ENCODE measurements at places on chromosomes 13 and 19.

- DNase-seq = no peak
These were observed 85.5 kb downstream of the ELF1 start for GRCh38 chr13:40933508-40934204.

DNA sequence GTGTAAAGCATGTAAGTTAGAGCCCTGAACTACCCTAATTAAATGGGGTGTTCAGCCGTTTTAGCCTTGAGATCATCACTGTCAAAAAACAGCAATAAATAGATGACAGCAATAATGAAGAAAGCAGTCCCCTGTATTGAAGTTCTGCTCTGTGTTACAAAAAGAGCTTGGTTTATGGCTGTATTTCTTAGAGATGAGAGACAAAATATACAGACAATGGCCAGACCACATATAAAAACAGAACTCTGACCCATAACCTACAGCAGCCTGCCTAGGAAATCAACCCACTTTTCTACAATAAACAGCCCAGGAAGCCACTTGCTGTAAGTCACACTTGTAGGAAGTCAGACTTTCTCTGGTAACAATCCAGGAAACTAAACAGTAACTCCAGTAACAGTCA, 10.8 kb downstream of the IGFL3 start:
- DNase-seq = no peak

GRCh38 chr13:99043831-99044231, 66.0 kb upstream of the DOCK9 start:
- no peak for DNase-seq

- DNase-seq = no peak
These were observed 261.1 kb upstream of the RFC3 start for GRCh38 chr13:33556828-33557227.

- DNase-seq = no peak
These were observed 216.4 kb downstream of the POSTN start for GRCh38 chr13:37382146-37382545.

GRCh38 chr19:38003438-38004185, 96.6 kb downstream of the SIPA1L3 start:
- DNase-seq = peak; percentile 65

- DNase-seq = no peak
These were observed 63.7 kb downstream of the CRYL1 start for GRCh38 chr13:20461860-20462532.

GRCh38 chr19:20182222-20182785, 15.3 kb downstream of the ZNF486 start:
- DNase-seq = no peak

- DNase-seq = no peak
These were observed 12.3 kb upstream of the MEX3D start for GRCh38 chr19:1580382-1580781.

GRCh38 chr13:51453959-51454703, 1.3 kb upstream of the INTS6 start:
- DNase-seq = peak; percentile 63

DNA sequence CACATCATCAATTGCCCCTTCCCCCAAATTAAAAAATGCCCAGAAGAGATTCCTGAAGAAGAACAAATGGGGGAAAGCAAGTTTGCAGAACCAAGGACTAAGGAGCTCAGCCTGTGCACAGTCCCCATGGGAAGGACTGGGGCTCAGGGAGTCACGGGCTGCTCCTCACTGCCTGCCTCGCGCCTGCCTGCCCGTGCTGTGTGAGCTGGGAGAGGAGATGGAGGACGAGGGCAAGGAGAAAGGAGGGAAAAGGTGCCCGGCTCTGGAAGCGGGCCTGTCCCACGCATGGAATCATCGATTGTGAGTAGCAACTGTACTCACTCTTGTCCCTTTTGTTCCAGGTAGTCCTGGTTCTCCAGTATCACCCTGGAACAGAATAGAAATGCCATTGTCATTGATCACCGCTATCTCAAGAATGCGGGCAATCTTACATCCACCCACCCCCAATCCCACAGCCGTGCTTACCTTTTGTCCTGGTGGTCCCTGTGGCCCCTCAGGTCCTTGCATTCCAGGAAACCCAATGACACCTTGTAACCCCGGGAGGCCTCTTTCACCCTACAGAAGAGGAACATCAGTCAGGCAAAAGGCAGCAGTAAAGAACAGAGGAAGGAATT, 93.4 kb downstream of the COL4A1 start:
- no peak for DNase-seq

DNA sequence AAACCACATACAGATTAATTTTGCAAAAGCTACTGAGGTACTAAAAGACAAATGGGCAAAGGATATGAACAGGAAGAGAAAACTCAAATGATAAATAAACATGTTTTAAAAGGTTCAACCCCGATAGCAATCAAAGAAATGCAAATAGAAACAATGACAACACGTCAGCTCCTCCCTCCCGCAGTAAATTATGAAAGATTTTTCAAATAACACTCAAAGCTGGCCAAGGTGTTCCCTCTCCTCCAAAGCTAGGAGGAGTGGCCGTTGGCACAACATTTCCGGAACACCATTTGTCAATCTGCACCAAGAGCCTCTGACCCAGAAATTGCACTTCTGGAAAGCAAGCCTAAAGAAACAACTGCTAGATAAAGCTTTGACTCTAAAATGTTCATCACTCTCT, 28.3 kb downstream of the INSR start:
- peak; percentile 8 for DNase-seq

- DNase-seq = no peak
These were observed 3.9 kb upstream of the GSK3A start for GRCh38 chr19:42246143-42246921.

DNA sequence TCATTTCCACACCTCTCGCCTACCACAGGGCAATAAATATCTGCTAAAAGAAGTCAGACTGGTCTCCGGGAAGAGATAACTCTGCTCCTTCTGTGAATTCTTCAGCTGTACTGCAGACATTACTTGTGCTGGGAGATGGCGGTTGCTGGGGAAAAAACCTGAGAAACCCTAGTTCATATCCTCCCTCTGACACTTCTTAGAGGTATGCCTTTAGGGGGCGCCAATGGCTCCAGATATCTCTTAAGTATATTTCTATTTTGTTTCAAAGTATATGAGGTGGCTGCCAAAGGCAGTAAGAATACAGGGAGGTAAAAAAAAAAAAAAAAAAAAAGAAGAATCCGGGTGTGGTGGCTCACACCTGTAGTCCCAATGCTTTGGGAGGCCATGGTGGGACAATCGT, 175.2 kb downstream of the PAN3 start:
- no peak for DNase-seq

DNA sequence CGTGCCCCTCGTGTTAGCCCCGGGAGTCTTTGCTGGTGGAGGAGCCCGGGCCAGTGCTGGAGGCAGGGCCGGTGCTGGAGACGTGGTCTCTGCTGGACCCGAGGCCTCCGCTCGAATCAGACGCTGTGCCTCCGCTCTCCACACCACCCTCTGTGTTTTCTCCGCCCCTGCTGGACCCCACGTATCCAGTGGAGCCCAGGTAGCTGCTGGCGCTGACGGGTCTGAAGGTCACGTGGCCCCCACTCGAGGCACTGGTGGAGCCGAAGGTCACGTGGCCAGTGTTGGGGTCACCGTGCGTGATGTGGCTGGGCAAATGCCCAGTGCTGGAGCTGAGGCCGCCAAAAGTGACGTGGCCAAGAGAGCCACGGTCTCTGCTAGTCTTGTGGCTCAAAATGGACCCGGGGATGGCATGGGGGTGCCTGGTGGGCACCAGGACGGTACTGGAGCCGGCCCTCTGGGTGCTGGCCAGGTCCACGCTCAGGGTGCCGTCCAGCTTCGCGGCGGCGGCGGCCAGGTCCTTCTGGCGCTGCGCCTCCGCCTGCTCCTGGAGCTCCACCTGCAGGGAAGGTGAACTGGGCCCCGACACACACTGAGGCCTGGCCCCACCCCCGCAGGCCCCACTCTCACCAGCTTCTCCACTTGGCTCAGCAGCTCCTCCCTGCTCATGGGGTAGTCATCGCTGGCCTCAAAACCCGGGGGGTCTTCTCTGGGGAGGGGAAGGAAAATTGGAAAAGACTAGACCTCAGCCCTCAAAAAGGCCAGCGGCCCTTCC, 27.3 kb downstream of the ZNF114 start:
- DNase-seq = no peak

DNA sequence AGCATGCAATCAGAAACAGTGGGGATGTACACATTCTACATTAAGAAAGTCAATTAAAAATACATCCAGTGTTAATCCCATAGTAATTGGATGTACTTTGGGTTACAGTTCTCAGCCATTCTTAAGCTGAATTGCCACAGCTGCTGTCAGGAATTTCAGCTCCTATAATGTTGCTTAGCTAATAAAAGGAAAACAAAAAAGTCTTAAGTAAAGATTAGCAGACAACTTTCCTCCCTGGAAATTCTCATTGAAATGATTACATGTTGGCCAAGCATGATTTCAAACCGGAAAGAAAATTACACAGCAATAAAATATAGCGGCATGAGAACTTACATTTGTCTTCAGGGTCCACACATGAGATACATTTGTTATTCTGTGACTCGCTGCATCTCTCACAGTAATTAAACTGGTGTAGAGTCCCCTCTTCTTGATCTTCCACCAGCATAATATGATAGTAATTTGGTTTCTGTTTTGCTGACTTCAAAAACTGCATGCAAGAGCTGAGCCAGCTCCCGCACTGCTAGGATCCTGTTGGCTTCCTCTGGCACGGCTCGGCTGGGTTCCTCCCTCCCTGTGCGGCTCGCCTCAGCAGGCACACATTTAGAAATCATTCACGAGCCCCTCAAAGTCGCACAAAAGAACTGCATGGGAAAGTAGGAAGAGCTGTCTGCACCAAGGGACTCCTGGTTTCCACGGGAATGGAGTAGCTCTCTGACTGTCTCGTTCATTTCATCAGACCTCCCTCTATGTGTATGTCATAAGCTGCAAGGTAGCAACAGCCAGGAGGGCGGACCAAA, at the start of gene HTR2A:
TSS of gene HTR2A (minus strand) at position 713 of the 797 bp plus-strand sequence. CDS start 1,147 bp downstream, outside the sequence.
- DNase-seq = no peak

GRCh38 chr19:36973844-36974195, 57.7 kb downstream of the ZNF568 start:
- DNase-seq = no peak

GRCh38 chr13:74210693-74211393, 76.6 kb upstream of the KLF12 start:
- no peak for DNase-seq

DNA sequence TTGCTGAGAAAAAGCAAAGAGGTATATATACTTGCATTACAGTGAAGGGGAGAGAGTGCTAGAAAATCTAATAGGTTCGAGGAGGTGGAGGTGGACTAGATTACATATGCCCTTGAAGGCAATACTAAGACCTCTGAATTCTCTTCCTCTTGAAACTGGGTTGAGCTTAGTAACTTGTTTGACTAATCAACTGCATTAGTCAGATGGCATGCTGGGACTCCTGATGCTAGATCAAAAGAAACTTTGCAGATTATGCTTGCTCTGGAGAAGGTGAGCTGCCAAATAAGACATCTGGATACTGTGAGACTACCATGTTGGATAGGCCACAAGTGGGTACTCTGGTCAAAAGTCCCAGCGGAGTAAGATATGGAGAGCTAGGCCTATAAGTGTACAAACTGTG, 331.3 kb downstream of the KLF5 start:
- DNase-seq = no peak

DNA sequence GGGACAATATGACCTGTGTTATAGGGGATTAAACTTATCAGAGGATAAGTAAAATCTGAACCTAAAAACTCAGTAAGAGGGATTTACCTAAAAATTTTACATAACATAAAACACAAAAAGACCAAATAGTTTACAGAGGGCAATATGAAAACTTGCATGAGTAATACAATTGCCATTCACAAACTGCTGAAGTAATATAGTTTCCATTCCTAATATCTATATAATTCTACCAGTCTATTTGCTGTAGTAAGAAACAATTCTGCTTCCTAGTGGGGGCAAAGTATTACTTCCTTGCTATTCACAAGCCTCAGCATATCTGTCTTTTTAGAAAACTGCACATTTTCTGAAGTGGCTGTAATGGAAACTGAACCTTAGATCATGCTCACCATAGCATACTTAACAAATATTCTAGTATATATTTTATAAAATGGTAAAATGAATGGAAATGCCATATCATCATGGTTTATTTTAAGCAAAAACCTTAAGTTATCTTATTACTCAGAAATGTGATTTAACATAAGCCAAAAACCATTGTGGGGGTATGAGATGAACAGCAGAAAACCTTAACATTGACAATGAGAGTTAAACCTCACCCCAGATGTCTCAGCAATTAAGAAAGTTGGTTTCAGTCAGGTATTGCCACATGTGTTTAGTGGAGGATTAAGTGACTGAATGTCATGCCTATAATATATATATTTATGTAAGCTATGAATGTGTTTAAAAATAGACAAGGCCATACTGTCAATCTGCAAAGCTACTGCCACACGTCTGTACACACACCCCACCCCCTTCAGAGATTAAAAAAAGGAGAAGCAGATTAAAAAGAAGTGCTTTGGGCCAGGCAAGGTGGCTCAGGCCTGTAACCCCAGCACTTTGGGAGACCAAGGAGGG, 136.8 kb downstream of the MIPEP start:
- DNase-seq = no peak

DNA sequence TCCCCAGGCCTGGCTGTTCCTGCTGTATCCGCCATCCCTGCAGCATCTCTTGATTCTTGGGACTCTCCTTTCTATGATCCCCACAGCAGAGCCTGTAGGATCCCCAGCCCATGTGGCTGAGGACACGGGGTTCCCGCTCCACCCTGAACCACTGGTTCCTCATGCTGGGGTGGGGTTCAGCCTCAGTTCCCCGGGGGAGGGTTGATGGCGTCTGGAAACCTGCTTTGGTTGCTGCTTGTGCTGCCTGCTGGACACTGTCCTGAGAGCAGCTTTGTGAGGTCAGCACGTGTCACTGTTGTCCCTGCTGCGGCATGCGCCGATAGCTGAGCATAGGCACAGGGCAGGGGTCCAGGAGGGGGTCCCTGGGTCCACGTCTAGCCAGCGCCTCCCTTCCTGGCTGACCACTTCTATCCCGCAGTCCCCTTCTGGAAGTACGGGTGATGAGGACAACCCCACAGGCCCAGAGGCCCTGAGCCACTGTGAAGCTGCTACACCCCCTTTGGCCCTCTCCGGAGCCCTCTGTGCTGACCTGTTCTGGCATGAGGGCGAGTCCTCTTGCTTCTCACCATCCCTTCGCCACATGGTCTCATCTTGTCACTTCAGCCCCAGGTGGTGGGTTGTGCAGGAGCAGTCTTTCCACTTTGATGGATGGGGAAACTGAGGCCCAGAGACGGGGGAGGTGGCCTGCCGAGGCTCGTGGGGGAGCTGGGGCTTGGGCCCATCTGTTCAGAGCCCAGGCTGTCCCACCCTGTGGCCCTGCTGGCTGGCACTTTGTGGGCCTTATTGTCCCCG, 5.5 kb downstream of the EPN1 start:
- no peak for DNase-seq

DNA sequence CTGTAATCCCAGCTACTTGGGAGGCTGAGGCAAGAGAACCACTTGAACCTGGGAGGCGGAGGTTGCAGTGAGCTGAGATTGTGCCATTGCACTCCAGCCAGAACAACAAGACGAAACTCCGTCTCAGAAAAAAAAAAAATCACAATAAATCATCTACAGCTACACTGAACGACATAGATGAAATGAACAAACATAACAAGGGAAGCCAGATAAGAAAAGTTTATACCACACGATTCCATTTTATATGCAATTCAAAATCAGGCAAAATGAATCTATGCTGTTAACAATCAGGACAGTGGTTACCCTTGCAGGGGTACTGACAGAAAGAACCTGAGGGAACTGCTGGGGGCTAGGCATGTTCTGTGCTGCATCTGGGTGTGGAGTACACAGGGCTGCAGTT, 5.7 kb downstream of the XRCC1 start:
- no peak for DNase-seq
